ENCODE measurements at places on chromosomes 7 and 10.

GRCh38 chr10:10804998-10805740, 212.5 kb upstream of the CELF2 start:
- DNase-seq: no peak

GRCh38 chr7:978049-978346, 2.6 kb upstream of the COX19 start:
- DNase-seq: no peak

DNA sequence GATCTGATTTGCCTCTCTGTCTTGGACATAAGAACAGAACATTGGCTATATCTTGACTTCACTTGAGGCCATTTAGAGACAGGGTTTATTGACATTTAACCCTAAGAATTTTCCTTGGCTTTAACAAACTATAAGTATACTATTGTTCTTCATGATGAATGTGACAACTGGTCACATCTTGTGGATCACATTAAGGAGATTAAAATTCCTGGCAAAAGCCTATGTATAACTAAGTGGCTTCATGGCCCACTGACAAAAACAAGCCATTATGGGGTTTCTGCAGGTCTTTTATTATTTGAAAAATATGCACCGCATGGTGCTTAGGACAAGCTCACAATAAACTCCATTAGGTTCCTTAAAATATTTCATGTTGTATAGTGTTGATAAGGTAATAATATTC, 54.8 kb downstream of the THNSL1 start:
- DNase-seq: no peak

- no peak for DNase-seq
Measured at GRCh38 chr10:76491216-76491615, 1059.8 kb downstream of the LRMDA start.

DNA sequence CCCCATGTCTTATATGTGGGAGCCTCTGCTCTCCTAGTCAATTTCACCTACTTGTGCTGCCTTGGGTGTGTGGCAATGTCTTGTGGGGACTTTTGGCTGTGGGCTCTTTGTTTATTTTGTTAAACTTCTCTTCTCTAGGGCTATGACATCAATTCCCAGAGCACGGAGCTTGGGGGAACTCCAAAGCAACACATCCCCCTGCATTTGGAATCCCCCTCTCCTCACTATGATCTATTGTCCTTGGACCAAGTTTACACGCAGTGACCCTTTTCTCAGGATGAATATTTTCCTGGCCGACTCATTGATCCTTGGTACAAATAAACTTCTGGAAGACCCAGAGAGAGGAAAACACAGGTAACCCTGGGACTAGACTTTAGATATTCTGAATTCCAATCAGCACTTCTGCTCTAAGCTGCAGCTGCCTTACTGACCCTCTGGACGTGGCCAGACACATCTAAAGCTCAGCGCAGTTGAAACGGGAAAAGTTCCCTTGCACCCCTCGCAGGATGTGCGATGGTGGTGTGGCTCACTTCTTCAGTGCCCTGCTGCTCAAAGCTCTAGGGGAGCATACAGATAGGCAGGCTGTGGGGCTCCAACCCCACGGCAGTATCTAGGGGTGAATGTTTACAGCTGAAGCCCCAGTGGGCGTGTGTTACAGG, 110.8 kb downstream of the TMEM178B start:
- DNase-seq: no peak

DNA sequence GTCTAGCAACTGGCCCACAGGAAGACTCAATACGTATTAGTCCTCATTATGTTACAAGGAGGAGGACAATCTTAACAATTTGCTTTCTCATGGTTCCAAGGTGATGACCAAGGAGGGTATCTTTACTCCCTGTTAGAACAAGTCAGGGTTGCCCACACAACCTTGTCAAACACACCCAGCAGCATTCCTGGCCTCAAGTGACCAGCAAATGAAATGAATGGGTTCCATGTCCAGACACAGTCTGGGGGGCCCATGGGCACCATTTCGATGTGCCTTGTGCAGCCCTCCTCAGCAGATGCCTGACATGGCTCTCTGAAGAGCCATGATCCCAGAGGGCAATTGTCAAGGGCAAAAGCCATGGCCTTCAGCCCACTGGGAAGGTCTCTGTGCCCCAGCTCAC, 40.8 kb downstream of the ANXA8 start:
- DNase-seq: no peak

DNA sequence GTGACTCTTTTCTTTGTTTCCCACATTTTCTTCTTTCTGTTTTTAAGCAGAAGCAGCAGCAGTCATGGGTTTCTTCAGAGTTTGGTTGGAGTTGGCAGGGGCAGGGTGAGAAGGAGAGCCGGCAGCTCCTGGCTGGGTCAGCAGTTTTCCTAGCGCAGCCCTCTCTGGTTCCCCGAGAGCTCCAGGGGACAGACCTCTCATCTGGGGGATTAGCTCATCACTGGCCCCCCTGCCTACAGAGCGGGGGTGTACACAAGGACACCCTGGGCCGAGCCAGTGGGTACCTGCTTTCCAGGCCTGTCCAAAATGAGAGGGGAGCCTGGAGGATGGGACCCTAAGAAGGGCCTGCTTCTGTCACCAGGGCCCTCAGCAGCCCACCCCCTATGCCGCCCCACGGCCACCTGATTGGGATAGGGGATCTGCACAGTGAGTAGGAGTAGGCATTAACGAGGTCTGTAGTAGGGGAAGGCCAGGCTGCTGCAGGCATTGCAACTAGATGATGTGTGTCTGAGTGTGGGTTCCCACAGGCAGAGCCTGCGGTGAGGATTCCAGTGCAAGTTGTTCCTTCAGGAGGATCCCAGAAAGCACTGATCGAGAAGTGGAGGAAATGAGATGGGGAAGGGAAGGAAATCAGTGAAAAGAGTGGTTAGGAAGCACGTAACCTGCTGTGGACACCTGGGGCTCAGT, 122.9 kb upstream of the PPIF start:
- DNase-seq: no peak

DNA sequence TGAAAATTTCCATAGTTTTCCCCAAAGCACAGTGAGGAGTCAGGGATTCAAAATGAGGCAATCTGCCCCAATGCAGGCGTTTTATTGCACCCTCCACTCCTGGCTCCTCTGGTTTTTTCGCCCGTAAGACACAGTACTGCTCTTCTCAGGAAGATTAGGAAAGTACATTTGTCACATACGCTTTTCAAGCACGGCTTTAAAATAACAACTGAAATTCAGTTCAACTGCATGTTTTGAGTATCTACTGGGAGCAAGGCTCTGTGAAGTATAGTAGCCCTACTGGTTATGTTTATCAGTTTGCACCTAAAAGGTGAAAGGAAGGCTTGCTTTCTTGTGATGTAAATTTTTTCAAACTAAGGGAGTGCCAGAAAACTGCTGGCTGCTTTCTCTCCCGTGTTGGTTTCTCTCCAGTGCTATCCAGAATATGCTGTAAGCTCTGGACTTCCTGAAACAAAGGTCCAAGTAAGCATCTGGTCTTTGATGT, 1.9 kb upstream of the SGMS1 start:
- DNase-seq: no peak

DNA sequence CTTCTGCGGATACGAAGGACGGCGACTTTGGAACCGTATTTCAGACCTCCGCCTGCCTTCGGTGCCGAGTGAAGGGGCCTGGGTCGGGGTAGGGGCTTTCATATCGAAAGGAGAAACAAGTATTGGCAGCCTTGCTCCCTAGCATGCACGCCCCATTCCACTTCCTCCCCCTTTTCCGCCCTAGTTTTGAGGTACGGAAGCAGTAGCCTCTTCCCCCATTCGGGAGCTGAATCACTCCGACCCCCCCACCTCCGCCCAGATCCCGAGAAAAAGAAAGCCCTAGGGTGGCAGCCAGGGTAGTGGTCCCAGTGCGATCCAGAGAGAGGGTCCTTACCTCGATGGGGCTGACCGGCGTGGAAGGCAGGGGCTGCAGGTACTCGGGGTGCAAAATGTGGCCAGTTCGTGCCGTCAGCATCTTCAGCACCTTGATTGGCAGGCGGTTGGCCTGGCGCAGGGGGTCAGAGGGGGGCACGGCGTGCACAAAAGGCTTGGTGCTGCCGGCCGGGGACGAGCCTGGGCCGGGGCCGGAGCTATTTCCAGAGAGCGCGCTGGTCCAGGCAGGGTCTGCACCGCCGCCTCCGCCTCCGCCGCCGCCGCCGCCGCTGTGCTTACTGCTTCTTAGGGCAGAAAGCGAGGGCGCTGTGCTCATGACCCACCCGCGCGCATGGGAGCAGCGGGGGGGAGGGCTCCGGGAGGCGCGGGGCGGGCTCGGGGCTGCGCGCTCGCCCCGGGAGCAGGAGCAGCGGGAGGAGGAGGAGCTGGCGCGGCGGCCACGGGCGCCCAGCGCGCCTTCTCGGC, 594 bp downstream of the ZNF503 start:
- DNase-seq: no peak

- DNase-seq: no peak
Measured at GRCh38 chr7:41816111-41816510, 113.2 kb upstream of the INHBA start.

DNA sequence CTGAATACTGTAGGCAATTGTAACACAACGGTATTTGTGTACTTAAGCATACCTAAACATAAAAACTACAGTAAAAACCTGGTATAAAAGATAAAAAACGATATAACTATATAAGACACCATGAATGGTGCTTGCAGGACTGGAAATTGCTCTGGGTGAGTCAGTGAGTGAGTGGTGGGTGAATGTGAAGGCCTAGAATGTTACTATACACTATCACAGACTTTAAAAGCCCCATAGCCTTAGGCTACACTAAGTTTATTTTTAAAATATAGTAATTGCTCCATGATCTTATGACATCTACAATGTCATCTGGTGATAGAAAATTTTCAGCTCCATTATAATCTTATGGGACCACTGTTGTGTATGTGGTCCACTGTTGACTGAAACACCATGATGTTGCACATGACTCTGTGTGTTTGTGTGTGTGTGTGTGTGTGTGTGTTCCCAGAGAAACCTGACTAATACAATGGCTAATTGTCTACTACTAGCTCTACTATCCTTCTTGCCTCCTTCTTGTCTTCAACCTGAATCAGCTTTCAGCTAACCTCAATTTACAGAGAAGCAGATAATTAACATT, 27.6 kb upstream of the PRPF18 start:
- DNase-seq: no peak

GRCh38 chr10:48821692-48822091, 117.9 kb downstream of the LRRC18 start:
- no peak for DNase-seq

DNA sequence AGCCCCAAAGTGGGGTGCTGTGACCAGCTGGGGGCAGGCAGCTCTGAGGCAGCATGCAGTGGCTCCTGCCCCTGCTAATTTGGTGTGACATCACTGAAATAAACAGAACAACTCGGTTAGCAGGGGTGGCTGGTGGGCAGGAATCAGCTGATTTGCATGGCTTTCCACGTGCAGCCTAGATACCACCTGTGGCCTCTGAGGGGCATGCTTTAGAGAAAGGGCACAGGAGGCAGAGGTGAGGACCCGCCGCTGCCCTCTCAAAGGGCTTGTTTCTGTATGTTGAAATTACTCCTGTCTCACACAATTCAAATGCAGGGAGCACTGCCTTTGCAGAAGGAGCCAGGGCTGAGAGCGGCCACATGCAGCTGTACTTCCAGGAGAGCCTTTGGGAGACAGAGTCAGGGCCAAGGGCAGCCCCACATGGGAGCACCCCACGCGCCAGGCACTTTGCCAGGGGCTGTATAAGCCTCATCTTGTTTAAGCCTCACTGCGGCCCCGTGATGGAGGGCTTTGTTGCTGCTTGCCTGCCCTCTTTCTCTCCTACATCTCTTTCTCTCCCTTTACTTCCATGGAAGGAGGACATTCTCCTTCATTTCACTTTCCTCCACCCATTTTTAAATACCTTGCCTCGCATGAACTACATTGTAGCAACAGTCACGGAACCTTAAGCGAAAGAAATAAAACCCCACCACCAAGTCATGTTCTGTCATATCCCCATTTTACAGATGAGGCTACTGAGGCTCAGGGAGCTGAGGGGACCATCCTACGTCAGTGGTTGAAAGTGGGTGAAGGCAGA, 137.7 kb downstream of the ZMIZ1 start:
- no peak for DNase-seq

DNA sequence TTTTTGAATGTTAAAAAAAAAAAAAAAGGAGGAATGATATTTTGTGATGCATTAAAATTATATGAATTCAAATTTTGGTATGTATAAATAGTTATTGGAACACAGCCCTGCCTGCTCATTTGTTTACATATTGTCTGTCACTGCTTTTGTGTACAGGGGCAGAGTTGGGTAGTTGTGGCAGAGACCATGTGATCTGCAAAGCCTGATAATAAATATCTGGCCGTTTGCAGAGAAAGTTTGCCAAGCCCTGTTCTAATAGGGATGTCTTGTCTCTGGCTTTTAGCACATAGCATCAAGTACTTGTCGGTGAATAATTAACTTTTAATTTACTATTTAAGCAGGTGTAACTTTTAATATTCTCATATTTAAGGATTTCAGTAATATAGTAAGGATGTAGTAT, 19.8 kb downstream of the TSPAN13 start:
- DNase-seq: no peak

GRCh38 chr7:48298779-48299178, 127.5 kb downstream of the ABCA13 start:
- no peak for DNase-seq

DNA sequence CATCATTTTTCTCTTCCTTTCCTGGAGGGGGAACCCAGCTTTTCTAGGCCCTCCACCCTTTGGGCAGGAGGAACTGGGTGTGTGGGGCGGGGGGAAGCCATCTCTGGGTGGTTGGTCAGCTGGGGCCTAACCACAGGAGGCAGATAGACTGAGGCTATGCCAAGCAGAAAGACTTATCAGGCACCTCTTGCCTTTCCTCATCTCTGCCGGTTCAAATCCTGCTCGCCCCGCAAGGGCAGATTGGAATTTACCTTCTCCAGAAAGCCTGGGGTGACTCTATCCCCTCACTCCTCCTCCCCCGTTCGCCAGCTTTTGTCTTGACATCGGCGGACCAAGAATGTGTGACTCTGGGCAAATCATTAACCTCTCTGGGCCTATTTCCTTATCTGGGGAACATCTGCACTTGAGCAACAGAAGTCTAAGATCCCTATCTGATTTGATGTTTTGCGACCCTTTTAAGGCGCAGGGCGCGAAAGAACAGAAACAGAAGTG, 584 bp upstream of the GARS1 start:
- DNase-seq: no peak

DNA sequence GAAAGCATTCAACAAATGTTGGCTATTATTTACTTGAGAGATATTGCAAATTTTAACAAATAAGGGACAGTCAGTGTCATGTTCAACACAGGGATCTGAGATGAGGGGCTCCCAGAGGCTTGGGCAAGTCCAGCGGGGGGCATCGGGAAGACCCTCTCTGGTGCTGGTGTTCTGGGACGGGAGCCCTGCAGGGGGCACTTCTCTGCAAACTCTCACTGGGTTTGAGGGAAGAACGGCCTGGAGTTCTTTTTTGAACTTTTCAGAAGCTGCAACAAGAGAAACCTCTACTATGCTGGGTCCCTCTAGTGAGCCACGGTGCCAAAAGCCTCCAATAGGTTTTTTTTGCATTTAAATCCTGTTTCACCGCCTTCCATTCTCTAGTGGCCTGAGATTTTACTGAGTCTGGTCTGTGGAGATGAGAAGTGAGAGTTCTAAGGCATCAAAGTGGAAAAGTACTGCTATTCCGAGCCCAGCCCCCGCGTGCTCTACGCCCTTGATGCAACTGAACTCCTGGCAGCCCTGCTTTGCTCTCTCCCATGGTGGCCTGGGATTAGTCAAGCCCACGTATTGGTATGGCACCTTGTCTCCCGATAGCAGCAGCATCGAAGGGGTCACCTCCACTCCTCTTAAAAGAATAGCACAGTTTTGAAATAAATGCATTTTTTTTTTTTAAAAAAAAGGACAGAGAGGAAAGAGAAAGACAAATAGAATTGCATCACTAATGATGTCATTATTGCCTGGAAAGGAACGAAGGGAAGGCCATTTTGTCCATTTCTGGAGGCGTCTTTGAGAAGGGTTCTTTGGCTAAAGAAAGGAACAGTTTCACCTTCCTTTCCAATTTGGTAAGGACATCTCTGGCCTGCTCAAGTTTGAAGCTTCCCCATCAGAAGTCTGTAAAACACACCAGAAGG, 43.5 kb downstream of the CLEC2L start:
- no peak for DNase-seq

Measured in AG04450 (cell line).